Calu3 (cell line): ENCODE measurements at places on chromosomes 4 and X.
A peak's percentile ranks its signal among the peaks of the same experiment; 100 is the strongest.

DNA sequence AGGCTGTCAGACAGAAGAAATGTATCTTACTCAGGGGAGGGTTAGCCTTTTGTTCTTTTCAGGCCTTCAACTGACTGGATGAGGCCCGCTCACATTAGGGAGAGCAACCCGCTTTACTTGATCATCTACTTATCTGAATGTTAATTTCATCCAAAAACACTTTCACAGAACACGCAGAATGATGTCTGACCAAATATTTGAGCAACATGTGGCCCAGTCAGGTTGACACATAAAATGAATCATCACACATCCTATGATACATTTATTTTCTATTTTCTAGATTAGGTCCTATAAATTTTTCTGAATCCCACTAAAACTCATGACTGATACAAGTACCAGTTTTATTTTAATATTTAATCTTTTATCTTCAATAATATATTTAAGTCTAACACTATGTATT, 260.3 kb downstream of the IL15 start:
- DNase-seq, result no peak

GRCh38 chr4:66625480-66625879, 919.8 kb downstream of the CENPC start:
- no peak for DNase-seq

- DNase-seq, result no peak
These were observed 57.0 kb upstream of the SLC25A4 start for GRCh38 chr4:185086053-185086452.

GRCh38 chr4:184356366-184356765, 118.0 kb downstream of the IRF2 start:
- DNase-seq, result no peak

- no peak for DNase-seq
These were observed 39.5 kb downstream of the PCDH10 start for GRCh38 chr4:133188433-133189146.

DNA sequence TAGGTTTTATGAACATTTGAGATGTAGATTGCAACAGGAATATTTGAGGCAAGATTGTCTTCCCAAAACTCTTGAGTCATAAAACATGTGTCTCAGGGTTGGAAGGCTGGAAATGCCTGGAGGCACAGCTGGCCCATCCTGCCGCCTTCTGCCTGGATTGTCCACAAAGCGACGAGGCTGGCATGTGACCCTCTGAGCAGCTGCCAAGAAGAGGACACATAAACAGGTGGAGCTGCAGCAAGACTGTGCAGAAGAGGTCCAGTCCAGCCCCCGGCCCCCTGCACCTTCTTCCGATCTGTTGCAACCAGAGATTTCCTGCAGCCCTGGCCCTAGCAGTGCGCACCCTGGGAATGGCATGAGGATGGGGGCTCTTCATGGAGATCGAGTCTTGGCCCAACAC, 101.9 kb upstream of the BCOR start:
- DNase-seq, result no peak

- no peak for DNase-seq
These were observed 107.8 kb downstream of the TNIP2 start for GRCh38 chr4:2648159-2648814.

- no peak for DNase-seq
These were observed 5.9 kb upstream of the HAND2 start for GRCh38 chr4:173535957-173536356.

DNA sequence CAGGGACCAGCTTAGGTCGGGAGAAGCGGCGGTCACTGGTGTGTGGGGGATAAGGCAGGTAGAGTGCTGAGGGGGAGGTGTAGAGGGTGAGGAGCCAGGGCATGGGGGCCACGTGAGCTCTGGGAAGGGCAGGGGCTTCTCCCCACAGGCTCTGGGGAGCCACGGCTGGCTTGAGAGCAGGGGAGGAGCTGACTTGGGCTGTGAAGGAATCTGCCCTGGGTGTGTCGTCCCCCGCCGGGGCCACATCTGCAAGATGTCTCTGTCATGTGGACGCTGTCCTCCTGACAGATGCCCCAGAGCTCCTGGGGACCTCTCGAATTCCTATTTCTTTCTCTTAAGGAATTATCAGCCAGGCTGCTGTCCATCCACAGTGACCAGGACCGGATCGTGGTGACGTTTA, 15.0 kb downstream of the SH3TC1 start:
- no peak for DNase-seq

GRCh38 chr4:24880186-24880585, 32.7 kb downstream of the CCDC149 start:
- DNase-seq, result no peak

DNA sequence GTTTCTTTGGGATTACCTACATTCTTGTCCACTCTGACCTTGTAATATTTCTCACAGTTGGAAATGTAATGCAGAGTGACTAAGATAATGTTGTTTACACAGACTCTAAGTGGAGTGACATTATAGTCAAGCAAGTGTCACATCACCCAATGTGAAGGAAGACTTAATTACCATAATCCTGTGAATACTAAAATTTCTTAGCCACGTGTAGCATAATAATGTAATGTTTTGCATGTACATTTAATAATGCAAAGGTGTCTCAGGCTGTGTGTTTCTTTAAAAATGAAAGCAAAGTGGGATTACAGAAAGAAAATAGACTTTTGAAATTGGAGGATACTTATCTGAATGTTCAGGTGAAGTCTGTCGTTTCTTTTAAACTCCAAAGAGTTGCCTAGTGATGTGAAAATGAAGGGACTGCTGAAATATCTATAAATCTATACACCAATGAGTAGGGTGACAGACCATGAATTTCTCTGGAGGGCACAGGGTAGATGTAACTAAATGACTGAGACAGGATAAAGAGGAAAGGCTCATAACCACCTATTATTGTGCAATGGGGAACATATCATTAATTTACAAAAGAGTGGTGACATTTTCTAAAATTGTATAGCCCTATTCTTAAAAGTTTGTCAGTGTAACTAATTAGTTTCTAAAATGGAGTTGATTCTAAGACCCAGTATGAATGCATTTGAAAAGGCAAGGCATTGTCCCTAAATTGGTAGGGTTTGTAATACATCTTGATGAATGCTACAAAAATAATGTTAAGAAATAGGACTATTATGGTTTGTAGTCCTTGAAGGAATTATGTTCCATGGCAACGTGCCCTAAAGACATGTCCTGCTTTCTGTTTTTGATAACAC, 235.7 kb downstream of the DACH2 start:
- no peak for DNase-seq

GRCh38 chr4:110008540-110008939, 95.9 kb downstream of the EGF start:
- no peak for DNase-seq

- DNase-seq, result peak; percentile 7
These were observed 61.7 kb downstream of the MAML3 start for GRCh38 chr4:140092094-140092851.

GRCh38 chr4:7978489-7978888, 38.8 kb upstream of the AFAP1 start:
- DNase-seq, result peak; percentile 75

- DNase-seq, result no peak
These were observed 285.6 kb downstream of the SHOX start for GRCh38 chrX:916230-916599.

GRCh38 chrX:1308476-1308875, 28.1 kb upstream of the IL3RA start:
- no peak for DNase-seq

DNA sequence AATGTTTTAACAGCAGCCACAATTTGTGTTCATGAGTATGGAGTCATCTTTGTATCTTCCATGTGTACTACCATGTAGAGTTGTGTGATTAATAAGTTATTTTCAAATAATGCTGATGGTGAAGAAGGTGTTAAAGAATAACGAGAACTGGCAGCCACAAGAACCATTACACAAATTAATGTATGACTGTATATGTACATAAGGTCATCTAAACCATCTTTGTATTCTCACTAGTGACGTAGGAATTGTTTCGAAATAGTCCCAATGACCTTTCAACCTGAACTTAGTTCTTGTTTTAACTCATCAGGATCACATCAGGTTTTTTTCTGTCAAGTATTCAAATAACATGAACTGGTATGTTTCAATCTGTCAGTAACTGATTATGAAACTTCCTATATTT, 48.3 kb upstream of the NOCT start:
- DNase-seq, result no peak

- no peak for DNase-seq
These were observed 110.5 kb downstream of the APOOL start for GRCh38 chrX:85114171-85114570.

DNA sequence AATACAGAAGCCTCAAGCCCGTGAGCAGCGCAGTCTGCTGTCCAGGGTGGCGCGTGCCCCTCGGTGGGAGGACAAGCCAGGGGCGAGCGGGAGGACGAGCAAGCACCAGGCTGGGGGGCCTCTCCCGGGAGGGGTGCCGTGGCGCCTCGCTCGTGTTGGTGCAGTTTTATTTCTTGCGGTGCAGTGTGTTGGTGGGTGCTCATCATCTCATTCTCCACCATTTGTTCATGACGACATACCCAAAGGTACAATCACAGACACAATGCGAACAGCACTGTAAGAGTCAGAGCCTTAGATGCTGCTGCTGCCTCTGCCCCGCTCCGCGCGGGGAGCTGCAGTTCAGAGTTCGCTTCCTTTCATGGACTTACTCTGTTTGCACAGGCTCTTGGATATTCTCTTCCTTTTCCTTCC, 30.3 kb downstream of the RGS12 start:
- no peak for DNase-seq
